ENCODE measurements at places on chromosomes 1 and 21.

DNA sequence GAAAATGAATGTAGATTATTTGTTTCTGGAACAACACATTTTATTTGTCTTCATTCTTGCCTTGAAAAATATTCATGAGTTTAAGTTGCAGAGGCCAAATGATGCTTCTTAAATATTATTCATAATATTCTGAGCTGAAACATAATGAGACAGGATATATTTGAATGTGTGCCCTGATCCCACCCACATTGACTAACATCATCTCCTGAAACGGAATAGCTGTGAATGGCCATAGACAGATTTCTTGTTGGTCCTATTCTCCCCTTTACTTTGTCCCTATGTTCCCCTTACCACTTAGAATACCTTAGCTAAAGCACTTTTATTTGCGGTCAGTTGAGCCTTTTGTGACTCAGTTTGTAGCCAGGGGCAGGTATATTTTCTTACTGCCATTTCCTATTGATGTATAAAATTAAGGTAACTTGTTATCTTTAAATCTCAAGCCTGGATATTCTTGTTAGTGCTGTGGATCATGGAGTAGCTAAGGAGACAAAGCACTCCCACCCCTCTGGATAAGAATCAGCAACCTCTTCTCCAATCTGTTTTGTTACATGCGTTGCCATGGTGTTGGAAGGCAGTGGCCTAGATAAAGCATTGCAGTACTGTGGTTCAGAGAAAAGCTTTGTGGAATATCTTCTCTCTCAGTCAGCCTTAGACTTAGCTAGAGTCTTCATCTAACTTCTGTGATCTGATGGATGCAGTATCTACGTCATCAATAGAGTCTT lies 478.5 kb upstream of the DEPDC1 start:
- no peak for DNase-seq

GRCh38 chr1:170617591-170618330 lies 46.2 kb upstream of the PRRX1 start:
- DNase-seq, result no peak

GRCh38 chr21:30289215-30289614 lies at the start of gene KRTAP25-1:
KRTAP25-1 (minus strand) TSS chr21:30289514; CDS start chr21:30289490, 24 bp downstream.
- DNase-seq, result no peak

DNA sequence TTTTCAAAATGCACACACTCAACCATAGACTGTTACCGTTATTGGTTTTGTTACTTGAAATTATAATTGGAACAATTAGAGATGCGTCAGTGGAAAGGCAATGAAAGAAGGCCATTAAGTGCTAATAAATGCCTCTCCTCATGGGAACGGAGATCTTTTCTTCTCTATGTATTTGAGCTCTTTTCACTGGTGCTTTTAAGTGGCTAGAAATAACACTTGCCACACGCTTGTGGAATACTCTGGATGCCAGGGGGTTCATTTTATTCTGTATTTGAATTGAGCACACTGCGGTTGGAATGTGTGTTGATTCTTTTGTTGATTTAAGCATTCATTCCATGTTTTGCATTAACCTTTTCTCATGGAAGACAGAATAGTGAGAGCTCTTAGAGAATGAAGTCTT lies 68.4 kb downstream of the DNM3 start:
- DNase-seq, result no peak

DNA sequence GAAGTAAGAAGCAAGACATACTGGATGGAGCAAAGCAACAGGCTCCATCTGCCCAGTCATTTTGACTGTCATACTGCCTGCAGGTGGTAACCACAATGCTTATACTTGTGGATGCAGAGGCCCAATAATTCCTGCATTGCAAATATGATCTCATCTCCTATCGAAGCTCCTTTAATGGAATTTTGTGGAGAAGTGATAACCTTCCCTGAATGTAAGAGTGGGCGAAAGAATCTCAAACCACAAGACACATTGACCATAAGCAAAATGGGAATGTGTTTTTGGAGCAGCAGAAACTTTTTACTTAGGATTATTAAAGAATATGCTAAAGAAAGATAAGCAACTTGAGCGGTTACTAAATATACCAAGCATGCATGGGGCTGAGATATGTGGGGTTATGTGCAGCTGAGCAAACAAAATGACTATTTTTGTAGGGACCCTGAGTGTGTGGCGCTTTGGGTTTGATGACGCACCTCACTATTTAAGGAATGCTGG lies 77.4 kb upstream of the BACH1 start:
- no peak for DNase-seq

DNA sequence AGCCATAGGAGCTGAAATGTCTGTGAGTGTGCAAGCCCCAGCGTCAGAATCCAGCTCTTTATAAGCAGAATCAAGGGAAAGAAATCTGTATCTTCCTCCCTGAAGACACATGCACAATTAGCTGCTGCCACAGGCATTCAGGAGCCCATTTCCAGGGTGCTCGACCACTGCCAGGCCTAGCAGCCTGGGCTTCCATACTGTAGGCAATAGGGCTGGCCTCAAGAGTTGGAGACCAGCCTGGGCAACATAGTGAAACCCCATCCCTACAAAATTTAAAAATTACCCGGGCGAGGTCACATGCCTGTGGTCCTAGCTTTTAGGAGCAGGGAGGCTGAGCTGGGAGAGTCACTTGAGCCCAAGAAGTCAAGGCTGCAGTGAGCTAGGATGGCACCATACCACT lies 41.0 kb downstream of the NEK2 start:
- DNase-seq, result no peak

DNA sequence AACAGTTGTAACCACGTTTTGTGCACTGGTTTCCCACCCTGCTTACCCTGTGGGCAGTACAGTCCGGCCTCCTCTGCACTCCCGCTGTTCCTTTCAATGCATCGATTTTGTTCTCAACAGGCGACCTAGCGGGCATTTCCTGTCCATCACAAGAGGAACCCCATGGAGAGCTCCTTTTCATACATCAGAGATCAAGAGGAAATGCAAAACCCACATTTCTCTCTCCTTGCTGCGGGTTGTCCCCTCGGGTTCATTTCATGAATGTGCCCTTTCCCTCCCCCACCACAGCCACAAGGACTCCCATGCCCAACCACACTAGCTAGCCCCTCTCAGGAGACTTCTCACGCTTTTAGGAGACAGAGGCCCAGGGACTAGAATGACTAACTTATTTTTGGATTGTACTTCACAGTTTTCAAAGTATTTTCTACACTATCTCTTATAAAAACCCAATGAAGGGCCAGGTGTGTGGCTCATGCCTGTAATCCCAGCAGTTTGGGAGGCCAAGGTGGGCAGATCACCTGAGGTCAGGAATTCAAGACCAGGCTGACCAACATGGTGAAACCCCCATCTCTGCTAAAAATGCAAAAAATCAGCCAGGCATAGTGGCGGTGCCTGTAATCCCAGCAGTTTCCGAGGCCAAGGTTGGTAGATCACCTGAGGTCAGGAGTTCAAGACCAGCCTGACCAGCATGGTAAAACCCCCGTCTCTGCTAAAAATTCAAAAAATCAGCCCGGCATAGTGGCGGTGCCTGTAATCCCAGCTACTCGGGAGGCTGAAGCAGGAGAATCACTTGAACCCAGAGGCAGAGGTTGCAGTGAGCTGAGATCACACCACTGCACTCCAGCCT lies 18.4 kb downstream of the ATP1A4 start:
- DNase-seq, result no peak

- no peak for DNase-seq
These were observed 34.0 kb downstream of the ELK4 start for GRCh38 chr1:205597691-205598314.

DNA sequence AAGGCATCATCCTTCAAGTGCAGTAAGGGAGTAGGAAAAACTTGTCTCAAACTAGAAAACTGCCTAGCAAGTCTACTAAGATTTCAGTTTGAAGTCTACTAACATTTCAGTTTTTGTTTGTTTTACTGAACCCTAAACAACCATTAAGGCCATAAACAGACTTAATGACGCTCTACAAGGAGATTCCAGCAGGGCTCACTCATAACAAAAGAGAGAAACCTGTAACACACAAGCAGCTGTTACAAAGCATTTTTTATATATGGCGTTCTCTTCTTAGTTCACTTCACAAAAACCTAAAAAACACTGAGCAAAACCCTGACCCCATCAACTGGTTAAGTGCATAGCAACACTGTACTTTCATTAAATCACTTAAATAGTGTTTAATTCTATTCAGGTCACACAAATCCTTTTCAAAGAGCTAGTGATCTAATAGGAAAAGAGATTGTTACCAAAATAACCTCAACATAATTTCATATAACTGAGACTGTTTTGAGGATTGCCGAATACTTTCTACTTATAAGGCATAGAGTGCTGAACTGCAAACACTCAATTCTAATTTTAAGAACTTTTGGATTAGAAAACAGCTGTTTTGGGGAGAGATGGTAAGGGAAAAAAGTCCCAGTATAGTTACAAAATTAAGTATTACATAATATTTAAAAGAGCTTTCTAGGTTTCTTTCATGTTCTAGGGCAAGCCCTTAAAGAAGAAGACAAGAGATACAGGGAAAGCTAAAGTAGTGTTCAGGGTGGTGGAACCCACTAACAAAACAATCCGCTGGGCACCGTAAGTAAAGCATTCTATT lies 1.4 kb downstream of the B3GALNT2 start:
- no peak for DNase-seq

DNA sequence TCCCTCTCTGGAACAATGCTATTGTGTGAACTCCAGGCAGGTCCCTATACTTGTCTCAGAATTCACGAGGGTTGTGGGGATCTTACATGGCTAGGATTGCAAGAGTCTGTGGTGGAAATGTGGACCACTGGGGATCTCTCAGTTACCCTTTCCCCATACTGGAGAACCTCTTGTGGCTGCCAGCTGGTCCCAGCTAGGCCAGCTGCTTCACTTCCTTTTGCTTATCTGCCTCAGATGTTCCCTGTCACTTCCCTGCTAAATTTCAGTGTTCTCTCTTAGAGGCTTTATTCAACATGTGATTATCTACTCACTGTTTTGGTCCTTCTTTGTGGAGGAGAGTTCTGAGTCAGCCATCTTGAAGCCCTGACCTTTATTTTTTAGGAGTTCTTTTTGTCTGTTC lies 75.9 kb upstream of the SAMD13 start:
- no peak for DNase-seq

DNA sequence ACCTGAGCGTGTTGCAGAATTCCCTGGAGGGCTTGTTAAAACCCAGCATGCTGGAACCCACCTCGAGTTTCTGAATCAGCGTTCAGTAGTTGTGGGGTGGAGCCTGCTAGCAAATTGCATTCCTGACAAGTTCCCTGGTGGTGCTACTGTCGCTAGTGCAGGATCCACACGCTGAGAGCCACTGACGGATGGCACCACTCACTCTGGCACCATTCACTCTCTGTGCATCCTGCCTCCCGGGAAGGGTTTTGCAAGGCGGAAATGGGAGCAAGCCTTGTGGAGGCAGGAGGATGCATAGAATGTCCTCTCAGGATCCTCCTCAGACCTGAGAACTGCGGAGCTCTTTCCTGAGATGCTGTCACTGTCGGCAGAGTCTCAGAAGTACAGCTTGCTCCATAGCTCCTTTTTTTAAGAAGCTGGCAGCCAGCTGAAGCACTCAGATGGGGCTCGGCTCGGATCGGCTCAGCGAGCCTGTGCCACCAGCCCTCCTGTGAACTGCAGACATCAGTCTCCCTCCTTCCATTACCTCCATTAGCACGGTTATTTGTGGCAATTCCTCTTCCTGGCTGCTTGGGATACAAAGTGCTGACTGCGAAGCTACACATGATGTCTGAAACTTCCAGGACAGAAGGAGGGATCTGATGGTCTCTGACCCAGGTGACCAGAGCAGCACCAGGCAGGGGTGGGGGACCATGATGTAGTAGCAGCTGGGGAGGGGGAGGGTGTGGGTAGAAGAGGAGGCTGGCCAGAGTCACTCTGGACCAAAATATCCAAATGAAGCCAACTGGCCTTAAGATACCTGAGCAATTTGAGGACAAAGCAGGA lies 89.6 kb downstream of the C1orf94 start:
- DNase-seq, result no peak

- DNase-seq, result no peak
These were observed 576.2 kb downstream of the PTPRU start for GRCh38 chr1:29812408-29813135.

DNA sequence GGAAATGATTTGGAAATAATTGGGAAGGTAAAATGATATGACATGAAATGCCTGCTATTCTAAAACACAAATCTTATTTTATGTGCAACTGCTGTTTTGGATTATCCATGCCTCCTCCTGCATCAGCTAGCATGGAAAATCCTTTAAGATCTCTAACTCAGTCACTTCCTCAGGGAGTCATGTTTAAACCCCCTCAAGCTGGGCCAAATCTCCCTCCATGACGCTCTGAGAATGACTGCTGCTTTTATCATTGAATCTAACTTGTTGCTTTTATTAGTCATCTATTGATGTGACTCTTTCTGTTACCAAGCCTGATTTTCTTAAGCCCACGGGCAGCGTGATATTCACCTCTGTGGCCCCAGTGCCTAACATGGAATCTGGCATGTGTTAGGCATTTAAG lies 324.8 kb downstream of the DISC1 start:
- DNase-seq, result peak; percentile 19

- DNase-seq, result no peak
These were observed 492 bp downstream of the FOXO6 start for GRCh38 chr1:41361495-41362356.

- DNase-seq, result no peak
These were observed 38.5 kb upstream of the BCL9 start for GRCh38 chr1:147502760-147503159.

DNA sequence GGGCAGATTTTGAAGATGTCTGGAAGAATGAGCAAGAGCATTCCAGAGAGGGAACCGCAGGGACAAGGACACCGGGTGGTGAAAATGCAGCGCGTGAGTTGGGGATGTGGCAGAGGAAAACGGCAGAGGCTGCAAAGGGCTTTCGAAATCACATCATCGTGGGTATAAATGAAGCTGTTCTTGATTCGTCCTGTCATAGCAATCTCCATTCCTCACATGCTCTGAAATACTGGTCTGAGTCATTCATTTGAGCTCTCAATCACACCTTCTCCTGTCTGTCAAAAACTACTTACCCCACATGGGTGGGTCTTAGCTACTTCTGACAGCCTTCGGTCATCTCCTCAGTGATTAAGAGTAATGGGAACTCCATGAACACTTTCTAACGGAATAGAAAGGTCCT lies 81.5 kb downstream of the ERG start:
- DNase-seq, result no peak

GRCh38 chr1:29621826-29622435 lies 385.6 kb downstream of the PTPRU start:
- DNase-seq, result no peak

DNA sequence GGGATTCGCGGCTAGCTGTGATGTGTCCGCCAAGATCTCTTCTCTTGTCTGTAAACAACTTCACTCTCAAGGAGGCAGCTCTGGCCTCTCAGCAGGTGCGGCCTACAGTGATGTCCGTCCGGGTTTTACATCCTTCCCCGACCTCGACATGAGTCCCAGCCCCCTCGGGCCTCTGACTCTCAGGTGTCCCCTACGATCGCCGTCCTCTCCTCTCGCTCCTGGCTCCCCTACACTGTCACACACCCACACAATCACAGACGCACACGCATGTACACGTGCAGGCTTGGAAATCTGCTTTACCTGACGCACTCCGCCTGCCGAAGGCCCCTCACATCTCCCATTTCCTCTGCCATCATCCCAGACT lies 797 bp upstream of the RSPH1 start:
- DNase-seq, result no peak

DNA sequence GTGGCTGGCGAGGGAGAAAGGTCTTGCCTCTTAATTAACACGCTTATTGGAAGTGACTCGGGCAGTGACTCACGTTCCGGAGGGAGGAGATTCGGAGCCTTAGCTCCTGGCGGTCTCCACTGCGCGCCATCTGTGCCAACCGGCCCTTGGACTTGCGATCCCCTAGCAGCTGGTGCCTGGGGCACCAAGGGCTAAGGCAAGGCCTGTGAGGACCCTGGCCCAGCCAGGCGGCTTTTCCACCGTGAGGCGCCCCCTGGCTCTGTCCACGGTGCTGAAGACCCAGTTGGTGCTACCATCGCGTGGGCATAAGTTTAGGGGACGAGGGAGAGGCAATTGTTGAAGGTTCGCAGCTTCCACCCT lies 1.3 kb upstream of the SYT6 start:
- no peak for DNase-seq

All from RCC 7860 (cell line).